ENCODE measurements at places on chromosomes 7 and 10. TPM values are rescaled to one million over a fixed set of nuclear protein-coding genes. Genes with fewer than 3 reads are reported as not detected.

Gene SRRM3
- 4.8 TPM for total RNA-seq

Gene FAM149B1
- total RNA-seq: 18.1 TPM

Gene KLF14
- total RNA-seq: 2.9 TPM

Gene GPR146
- 54.1 TPM for total RNA-seq

Gene CUEDC2
- 42.4 TPM for total RNA-seq

Gene SYT15B
- 1.2 TPM for total RNA-seq

Gene RSPH10B2
- not detected for total RNA-seq

Gene IFIT5
- total RNA-seq: 18.3 TPM

Gene MXI1
- 23.7 TPM for total RNA-seq

Gene TUBB8
- total RNA-seq: not detected

Gene CCDC172
- total RNA-seq: not detected

Gene ENO4
- total RNA-seq: 0.45 TPM

Gene VSTM4
- total RNA-seq: 41.7 TPM

Gene C10orf67
- not detected for total RNA-seq

Gene IFIT2
- total RNA-seq: 3.8 TPM

Gene SLC18A3
- not detected for total RNA-seq

Gene SFTPA1
- not detected for total RNA-seq

Gene LFNG
- total RNA-seq: 43.8 TPM

Gene FAM25A
- total RNA-seq: not detected

Measured in mesenteric fat pad (tissue), 1 donor.